ENCODE measurements at places on chromosomes 6 and 20. TPM values are rescaled to one million over a fixed set of nuclear protein-coding genes. Genes with fewer than 3 reads are reported as not detected.

DNA sequence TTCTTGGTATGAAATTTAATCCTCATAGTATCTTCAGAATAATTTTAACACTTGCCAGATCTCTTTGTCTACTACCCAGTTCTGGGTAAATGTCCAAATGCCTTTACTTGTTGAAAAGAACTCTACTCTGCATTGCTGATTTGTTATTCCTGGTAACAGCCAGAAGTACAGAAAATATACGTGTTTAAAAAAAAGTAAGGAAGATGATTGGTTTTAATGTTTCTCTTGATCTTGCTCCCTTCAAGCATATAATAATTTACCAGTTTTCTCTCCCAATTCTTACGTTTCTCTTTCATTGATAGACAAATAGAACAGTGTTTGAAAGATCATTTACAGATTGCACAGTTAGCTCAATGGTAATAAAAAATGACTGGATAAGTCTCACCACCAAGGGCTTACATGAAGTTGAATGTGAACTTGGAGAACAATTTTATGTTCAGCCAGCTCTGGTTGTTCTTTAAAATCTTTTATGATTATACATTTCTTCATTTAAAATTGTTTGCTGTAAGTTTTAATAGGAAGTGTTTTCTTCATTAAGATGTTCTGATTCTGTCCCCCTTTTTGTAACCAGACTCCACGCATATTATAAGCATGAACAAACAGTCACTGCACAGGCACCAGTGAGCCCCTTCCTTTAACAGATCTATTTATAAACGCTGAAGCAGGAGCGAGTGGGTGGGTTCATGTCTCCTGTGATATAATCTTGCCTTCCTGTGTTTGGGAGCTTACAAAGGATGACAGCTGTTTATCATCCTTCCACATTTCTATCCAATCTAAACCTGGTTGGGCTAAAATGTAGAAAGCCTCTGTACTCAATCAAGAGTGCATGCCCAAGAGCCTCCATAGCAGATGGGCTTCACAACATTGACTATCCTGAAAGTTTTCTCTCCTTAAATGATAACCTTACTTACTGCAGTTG, 299.5 kb downstream of the PRL start:
- DNase-seq = no peak

- DNase-seq = no peak
These were observed 831.6 kb upstream of the EYS start for GRCh38 chr6:66538551-66539135.

- no peak for DNase-seq
These were observed 25.3 kb downstream of the TBC1D7 start for GRCh38 chr6:13302751-13303667.

DNA sequence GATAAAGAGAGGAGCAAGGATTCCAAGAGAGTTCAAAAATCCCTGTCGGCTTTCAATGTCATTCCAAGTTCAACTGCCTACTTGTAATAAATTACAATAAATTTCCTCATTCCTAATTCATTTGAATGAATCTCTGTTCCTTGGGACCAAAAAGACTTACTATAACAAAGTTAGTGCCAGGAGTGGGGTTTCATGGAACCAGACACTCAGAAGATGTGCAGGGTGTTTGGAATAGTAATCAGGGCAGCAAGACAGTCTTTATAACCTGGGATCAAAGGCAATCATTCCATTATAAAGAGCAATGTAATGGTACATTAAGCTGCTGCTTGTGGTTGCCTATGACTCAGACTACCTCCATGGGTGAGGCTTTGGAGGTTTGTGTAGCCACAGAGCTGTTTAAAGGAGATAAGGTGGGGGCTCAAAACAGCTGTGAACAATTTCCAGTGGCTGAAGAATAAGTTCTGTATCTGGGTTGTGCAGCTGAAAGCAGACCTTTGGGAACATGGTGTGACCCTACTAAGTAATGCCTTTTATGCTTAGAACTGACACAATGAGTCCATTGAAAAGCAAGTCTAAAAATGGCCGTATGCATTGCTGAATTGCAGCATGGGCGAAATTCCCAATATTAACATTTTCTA, 159.9 kb downstream of the LINC00237 start:
- no peak for DNase-seq

- DNase-seq = no peak
These were observed 146.3 kb downstream of the ZNF217 start for GRCh38 chr20:53447316-53447715.

GRCh38 chr20:57244627-57245214, 21.7 kb downstream of the BMP7 start:
- peak; percentile 87 for DNase-seq

DNA sequence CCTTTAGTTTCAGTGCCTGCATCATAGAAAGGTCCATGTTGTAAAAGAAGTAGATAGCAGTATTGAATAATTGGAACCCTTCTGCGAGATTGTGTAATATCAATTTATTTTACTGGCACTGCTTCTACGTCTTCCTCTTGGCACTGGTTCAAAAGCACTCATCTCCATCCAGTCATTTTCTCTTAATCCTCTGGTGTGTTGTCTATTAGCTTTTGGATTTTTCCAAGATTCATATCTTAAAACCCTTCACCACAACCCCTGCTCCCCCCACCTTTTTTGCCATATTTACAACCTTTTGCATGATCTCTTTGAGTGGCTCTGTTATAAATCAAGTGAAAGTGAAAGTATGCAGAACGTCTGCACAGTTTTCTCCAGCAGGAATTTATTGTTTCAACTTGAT, 76.6 kb upstream of the HSF2 start:
- DNase-seq = no peak

DNA sequence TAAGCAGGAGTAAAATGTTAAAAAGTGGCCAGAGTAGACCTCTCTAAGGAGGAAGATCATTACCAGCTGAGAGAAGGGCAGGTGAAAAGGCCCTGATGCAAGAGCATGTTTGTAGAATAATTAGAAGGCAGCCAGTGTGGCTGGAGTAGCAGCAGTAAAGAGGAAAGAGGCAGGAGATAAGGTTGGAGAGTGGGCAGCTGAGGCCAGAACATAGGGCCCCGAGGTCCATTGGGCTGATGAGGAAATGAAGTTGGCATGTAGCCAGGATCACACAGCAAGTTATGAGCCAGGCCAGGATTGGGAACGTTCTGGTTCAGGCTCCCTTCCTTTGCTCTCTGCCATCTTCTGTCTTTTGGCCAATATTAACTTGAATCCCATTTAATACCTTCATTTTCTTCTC, 51.6 kb downstream of the RALY start:
- DNase-seq = no peak

- DNase-seq = no peak
These were observed 55.3 kb upstream of the UFL1 start for GRCh38 chr6:96466147-96466863.

DNA sequence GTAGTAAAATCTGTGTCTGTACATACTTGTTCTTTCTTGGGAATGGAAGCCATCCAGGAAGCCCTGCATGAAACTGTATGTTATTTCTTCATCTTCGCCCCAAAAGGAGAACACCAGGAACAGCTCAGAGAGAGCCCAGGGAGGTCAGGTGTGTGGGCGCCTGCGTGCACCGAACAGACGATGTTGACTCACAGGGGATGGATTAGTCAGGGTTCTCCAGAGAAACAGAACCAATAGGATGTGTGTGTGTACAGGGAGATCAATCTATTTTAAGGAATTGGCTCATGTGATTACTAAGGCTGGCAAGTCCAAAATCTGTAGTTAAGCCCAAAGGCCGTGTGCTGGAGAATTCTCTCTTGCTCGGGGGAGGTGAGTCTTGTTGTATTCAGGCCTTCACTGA, 45.7 kb downstream of the RNASET2 start:
- no peak for DNase-seq

Gene GSTA4
- 0.97 TPM for total RNA-seq

Gene ISM1
- total RNA-seq = not detected

Gene OR2B6
- total RNA-seq = not detected

Gene SLC22A16
- total RNA-seq = not detected

Gene NEURL2
- 4.3 TPM for total RNA-seq

Gene HS3ST5
- not detected for total RNA-seq

Gene CYP39A1
- total RNA-seq = 8.2 TPM

Gene BANF2
- total RNA-seq = not detected

All from Karpas-422 (cell line).